Activated CD4-positive, alpha-beta T cell treated with anti-CD3 and anti-CD28 coated beads, Interleukin-2, amount 10 ng/mL, durations not matched to agents 24 days and 14 days (primary cell): ENCODE measurements at places on chromosomes 3 and 15. TPM values are rescaled to one million over a fixed set of nuclear protein-coding genes. Genes with fewer than 3 reads are reported as not detected.

GRCh38 chr3:66423791-66424190, 77.0 kb downstream of the LRIG1 start:
- peaks cover 36% of the 10 kb centered on the region for H3K4me1 ChIP-seq
- H3K27me3 ChIP-seq: no peaks in the 10 kb centered on the region
- no peak for DNase-seq
- H3K36me3 ChIP-seq: peaks cover 59% of the 10 kb centered on the region
- H3K4me3 ChIP-seq: no peak overlapping the region

TF gene
- 0.02 and 0.26 TPM in 2 replicates for total RNA-seq

DNA sequence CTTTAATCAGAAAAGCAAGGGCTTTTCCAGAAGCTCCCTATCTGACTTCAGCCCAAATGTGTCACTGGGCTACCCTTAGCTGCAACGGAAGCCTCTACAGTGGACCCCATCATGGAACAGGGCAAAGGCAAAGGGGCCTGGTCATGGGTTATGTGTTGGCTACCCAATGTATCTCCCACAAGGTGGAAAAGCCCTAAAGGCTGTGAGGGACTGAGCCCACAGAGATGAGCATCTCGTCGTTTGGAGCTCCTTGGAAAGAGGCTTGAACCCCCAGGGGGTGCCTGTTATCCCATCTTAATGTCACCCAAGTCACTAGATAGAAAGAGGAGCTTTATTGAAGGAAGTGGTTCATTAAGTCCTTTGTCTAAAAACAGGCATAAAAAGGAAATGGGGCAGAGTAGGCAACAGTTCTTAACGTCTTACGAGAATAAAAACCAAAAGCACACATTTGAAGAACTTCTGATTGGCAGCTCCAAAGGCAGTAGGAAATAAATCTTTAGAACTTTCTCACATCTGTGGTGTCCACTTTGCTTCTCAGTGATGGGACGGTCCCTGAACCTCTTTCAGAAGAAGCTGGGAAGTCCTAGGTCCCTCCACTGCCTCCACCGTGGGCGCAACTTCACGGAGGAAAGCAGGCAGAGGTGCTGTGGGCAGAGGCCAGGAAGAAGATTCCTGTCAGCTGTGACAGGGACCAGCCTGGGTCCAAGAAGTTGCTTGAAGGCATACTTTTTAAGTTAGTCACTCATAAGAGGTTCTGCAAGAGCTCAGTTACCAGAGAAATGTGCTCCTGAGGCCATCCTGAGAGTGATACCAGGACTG, 93.7 kb downstream of the MYLK start:
- no peak overlapping the region for H3K27ac ChIP-seq
- no peak overlapping the region for H3K4me3 ChIP-seq
- DNase-seq: no peak
- H3K27me3 ChIP-seq: peaks cover 2% of the 10 kb centered on the region
- H3K36me3 ChIP-seq: no peaks in the 10 kb centered on the region

GOLGA6A gene
- total RNA-seq: not detected in 2 replicates

GRCh38 chr3:45137656-45138181, 8.5 kb downstream of the CDCP1 start:
- H3K27ac ChIP-seq: no peak overlapping the region
- DNase-seq: no peak
- H3K27me3 ChIP-seq: peaks cover 27% of the 10 kb centered on the region
- no peak overlapping the region for H3K4me3 ChIP-seq
- peaks cover 2% of the 10 kb centered on the region for H3K36me3 ChIP-seq

DNA sequence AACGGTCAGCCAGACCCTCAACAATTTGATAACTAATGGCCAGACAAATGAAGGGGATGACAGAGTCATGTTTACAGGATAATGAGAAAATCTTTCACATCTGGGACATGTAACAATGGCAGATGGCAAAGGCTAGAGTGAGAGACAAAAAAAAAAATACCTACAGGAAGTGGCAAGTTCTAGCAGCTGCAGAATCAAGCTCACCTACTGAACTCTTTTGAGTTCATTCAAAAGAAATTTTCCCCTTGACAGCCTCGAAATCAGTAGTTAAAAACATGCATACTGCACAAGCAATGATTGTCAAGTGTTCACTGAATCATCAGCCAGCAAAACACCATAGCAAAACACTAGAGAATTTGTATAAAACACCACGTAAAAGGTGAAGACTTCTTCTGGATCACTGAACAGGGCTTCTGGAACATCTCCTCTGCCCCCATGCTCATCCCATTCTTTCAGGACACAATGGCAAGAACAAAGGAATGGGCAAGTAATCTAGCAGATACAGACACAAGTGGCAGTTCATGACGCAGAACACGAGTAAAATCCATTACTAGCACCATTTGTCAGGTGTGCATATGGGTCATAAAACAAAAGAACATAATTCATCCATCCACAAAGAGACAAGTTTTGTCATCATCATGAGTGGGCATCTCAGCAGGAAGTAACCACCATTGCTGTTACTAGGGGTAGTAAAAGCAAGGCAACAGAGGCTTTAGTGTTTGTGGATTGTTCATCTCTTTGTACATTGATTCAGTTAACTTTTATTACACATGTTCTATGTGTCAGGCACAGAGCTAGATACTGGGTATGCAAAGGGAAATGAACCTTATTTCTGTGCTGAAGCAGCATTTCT, 13.8 kb upstream of the KCNMB2 start:
- no peak overlapping the region for H3K4me3 ChIP-seq
- DNase-seq: no peak
- H3K27me3 ChIP-seq: no peaks in the 10 kb centered on the region
- H3K36me3 ChIP-seq: no peaks in the 10 kb centered on the region

DNA sequence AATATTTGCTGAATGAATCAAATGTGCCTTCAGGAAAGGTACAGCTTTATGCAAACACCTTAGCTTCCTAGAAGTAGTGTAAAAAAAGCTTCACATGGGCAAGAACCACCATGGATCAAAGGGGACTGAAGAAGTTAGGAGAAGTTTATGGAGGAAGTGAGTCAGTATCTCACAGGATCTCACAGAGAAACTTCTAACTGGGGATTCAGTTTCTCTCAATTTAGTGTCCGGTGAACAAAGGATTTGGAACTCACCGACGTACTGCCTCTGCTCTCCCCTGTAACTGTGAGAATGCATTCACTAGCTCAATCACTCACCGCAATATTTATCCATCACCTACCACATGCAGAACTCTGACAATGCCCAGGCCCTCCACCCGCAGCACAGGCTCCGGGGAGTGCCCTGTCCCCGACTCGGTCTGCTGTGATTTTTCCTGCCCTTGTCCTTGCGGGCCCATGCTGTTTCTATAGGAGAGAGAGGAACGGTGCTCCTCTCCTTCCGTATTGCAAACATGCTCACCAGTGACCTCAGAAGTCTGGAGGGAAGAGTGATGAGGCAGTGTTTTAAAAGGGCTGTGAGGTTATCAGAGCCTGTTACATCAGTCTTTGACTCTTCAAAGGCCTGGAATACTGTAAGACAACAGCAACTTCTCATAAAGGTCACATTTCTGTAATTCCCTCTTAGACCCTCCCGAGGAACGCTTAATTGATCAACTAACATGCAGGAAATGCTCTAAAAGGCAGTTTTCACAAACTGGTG, 222.5 kb upstream of the ICE2 start:
- H3K4me1 ChIP-seq: peaks cover 32% of the 10 kb centered on the region
- no peak for DNase-seq
- no peak overlapping the region for H3K27ac ChIP-seq
- H3K36me3 ChIP-seq: no peaks in the 10 kb centered on the region
- no peak overlapping the region for H3K4me3 ChIP-seq

DNA sequence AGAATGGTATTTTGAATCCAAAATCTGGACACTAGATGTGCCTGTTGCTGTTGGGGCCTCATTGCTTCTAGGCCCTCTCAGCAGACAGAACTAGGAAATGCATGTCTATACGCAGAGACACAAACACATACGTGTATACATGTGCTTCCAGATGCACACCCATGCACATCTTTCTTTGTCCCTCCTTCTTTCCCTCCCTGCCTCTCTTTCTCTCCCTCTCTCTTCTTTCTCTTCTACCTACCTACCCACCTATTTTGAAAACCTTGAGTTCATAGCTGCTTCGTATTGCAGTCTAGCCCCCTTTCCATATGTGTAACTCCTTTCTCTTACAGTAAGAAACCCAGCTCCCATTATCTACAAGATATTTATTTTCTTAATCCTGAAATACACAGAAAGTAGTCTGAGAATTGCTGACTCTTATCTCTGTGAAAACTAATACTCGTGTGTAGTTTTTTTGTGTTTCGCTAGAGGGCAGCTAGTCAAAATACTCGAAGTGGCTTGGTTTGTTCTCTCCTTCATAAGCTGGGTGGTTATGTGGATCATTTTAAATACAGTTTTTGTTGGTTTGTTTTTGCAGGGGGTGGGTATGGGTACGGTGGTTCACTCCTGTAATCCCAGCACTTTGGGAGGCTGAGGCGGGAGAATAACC, 18.5 kb downstream of the RPL32 start:
- H3K36me3 ChIP-seq: no peaks in the 10 kb centered on the region
- no peak overlapping the region for H3K4me3 ChIP-seq
- no peaks in the 10 kb centered on the region for H3K4me1 ChIP-seq
- no peak for DNase-seq
- H3K27me3 ChIP-seq: no peaks in the 10 kb centered on the region
